MM.1S (cell line): ENCODE measurements at places on chromosomes 2 and 18.

DNA sequence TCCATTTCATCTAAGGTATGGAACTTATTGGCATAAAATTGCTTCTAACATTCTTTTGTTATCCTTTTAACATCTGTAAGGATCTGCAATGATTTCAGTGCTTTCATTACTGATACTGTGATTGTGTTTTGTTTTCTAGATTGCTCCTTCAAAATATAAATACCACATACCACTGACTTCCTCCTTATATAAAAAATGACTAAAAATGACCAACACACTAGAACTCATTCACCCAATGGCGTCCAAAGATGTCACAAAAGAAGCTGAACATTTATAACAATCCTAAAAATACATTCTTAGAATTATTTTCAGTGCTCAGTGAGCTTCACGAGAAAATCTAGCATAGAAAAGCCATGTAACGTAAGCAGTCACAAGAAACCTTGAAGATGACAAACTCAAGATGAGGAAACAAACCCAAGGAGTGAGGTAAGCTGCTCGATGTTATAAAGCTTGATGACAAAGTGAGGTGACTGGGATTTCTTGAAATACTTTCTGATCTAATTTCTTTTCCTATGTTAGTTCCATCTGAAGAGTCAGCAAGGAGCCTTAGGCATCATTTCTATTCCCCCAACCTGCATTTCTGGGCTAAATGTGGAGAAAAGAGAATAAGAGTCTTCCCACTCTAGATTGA lies 42.6 kb downstream of the PNO1 start:
- H3K36me3 ChIP-seq: no peaks in the 10 kb centered on the region
- no peak overlapping the region for H3K27ac ChIP-seq
- H3K27me3 ChIP-seq: no peaks in the 10 kb centered on the region

GRCh38 chr2:142997231-142997630 lies 119.8 kb downstream of the KYNU start:
- no peaks in the 10 kb centered on the region for H3K27me3 ChIP-seq
- H3K27ac ChIP-seq: no peak overlapping the region
- no peak for DNase-seq
- 0 out of 2 replicates have a peak, but pooled peaks cover 3% of the 10 kb centered on the region for H3K4me1 ChIP-seq

DNA sequence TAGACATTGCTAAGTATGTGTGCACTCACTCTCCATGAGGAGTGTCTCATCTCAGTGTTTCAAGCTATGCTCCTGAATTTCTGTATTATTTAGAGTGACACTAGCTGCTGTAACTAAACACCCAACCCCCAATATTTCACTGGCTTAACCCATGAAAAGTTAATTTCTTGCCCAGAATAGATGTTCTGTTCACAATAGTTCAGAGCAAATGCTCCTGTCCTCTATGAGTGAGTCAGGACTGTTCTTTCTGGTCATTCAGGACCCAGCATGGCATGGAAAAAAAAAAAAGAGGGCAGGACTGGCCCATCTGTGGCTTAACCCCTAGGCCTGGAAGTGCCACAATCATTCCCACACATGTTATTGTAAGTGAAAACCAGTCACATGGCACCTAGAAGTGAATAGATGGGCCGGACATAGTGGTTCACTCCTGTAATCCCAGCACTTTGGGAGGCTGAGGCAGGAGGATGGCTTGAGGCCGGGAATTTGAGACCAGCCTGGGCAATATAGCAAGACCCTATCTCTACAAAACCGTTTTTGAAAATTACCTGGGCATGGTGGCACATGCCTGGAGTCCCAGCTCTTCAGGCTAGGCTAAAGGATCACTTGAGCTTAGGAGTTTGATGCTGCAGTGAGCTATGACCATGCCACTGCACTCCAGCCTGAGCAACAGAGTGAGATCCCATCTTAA lies 663.6 kb downstream of the IRS1 start:
- DNase-seq: no peak
- peaks cover 20% of the 10 kb centered on the region for H3K4me1 ChIP-seq
- H3K27me3 ChIP-seq: no peaks in the 10 kb centered on the region
- H3K36me3 ChIP-seq: no peaks in the 10 kb centered on the region
- no peak overlapping the region for H3K27ac ChIP-seq
- no peak overlapping the region for H3K4me3 ChIP-seq

- no peaks in the 10 kb centered on the region for H3K36me3 ChIP-seq
- no peak overlapping the region for H3K4me3 ChIP-seq
- H3K27ac ChIP-seq: no peak overlapping the region
Measured at GRCh38 chr2:50650403-50650810, 381.5 kb downstream of the NRXN1 start.

- no peak overlapping the region for H3K4me3 ChIP-seq
- H3K27ac ChIP-seq: no peak overlapping the region
- no peak for DNase-seq
- no peaks in the 10 kb centered on the region for H3K4me1 ChIP-seq
Measured at GRCh38 chr18:56910967-56911366, 235.9 kb upstream of the BOD1L2 start.

DNA sequence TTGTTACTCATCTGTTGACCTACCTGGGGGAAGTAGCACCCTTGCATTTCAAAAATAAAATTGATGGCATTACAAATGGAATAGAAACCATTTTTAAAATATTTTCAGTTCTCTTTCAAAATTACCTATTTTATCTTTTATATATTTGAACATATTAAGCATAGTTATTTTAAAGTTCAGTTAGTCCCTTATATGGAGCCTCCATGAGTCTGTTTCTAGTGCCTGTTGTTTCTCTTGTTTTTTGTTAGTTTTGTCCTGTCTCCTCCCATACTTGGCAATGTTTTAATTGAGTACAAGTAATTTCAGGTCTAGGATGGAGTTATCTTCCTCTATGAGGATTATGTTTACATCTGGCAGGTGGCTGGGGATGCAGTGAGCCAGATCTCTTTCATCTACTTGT lies 5.9 kb upstream of the KCNIP3 start:
- H3K4me1 ChIP-seq: no peaks in the 10 kb centered on the region
- H3K27me3 ChIP-seq: no peaks in the 10 kb centered on the region
- no peak overlapping the region for H3K27ac ChIP-seq
- H3K4me3 ChIP-seq: no peak overlapping the region
- H3K36me3 ChIP-seq: no peaks in the 10 kb centered on the region
- DNase-seq: no peak

- no peaks in the 10 kb centered on the region for H3K27me3 ChIP-seq
- no peaks in the 10 kb centered on the region for H3K36me3 ChIP-seq
- H3K4me1 ChIP-seq: no peaks in the 10 kb centered on the region
- no peak overlapping the region for H3K27ac ChIP-seq
- DNase-seq: no peak
Measured at GRCh38 chr2:59993726-59994125, 559.7 kb downstream of the BCL11A start.

- no peak overlapping the region for H3K27ac ChIP-seq
- H3K27me3 ChIP-seq: no peaks in the 10 kb centered on the region
- no peak overlapping the region for H3K4me3 ChIP-seq
- no peaks in the 10 kb centered on the region for H3K36me3 ChIP-seq
Measured at GRCh38 chr2:99938250-99938649, 204.1 kb downstream of the AFF3 start.

DNA sequence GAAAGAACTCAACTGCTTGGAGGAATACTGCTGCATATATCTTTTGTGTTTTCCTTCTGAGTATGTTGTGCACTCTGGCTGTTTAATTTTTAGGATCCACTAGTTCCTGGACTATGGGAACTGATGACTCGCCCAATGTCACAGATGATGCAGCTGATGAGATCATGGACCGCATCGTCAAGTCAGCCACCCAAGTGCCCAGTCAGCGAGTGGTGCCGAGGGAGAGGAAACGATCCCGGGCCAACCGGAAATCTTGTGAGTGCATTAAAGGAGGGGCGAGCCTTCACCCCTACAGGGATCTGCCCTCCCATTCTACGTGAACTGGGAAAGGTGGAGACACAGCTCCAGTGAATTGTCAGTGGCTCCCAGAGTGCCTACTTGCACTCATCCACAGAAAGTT lies 59.6 kb downstream of the TPGS2 start:
- no peak overlapping the region for H3K4me3 ChIP-seq
- H3K27ac ChIP-seq: no peak overlapping the region
- H3K4me1 ChIP-seq: peaks cover 12% of the 10 kb centered on the region; the same call in 1 of the 2 replicates
- no peak for DNase-seq

- H3K27ac ChIP-seq: no peak overlapping the region
- H3K27me3 ChIP-seq: no peaks in the 10 kb centered on the region
- no peak overlapping the region for H3K4me3 ChIP-seq
Measured at GRCh38 chr18:44411976-44412375, 268.7 kb upstream of the SETBP1 start.

DNA sequence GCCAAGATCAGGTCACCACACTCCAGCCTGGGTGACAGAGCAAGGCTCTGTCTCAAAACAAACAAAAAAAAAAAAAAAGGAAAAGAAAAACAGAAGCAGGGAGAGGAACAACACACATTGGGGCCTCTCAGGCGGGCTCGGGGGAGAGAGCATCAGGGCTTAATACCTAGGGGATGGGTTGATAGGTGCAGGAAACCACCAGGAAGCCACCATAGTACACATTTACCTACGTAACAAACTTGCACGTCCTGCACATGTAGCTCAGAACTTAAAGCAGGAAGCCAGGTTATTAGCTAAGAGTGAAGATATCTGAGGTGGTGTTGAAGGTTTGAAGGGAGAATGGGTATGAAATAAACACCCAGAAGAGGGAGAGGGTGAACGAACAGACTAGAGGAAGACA lies 81.0 kb upstream of the PMAIP1 start:
- no peak overlapping the region for H3K27ac ChIP-seq
- H3K27me3 ChIP-seq: no peaks in the 10 kb centered on the region

DNA sequence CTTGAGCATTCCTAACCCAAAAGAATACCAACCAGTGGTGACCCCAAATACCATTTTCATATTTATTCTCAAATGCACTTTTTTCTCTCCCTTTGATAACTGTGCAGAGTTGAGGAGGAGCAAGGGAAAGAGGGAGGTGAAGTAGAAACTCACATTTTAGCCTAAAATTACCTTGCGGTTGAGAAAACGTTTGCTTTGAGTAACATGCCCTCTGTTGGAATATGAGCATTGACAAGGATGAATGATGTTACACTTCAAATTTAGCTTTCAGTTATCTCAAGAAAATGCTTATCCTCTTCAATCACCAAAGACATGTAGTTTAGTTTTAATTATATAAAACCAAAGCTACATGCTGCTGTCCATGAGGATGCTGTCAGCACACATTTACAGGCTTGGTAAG lies 2.4 kb downstream of the GRP start:
- no peak for DNase-seq
- no peak overlapping the region for H3K27ac ChIP-seq
- H3K4me3 ChIP-seq: no peak overlapping the region
- H3K4me1 ChIP-seq: no peaks in the 10 kb centered on the region

DNA sequence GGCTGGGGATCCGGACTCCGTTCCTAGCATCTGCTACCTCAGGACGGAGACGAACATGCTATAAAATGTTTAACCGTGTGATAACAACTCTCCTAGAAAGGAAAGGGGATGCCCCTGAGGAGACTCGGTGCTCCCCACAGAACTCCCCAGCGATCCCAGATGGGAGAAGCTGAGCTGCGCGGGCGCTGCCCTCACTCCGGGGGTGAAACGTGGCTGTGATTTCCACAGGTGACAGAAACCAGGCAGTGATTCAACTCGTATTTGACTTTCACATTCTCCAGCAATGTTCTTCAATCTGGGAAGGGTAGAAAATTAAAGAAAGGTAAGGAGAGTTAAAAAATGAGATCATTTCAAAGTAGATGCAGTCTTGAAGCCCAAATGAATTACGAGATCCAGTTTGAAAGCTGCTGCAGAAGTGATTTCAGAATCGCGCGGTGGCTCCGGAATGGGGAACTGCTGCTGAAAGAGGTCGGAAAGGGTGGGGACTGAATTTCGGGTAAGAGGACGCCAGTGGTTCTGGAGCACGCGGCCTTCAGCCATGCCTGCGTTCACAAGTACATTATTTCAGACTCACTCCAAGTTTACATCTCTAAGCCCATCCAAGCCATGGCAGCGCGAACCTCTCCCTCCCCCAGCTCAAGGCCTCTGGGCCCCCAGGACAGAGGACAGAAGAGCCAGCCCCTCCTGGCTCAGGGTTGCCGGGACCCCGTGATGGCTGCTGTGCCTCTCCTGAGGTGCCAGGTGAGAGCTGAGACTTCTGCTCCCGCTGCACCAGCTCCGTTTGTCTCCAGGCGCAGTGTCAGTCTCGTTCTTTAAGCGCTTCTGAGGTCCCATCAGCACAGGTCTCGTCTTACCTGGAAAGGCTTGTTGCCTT lies 39.5 kb downstream of the ADNP2 start:
- no peak for DNase-seq
- H3K27me3 ChIP-seq: no peaks in the 10 kb centered on the region
- peak overlapping the region; percentile 68 for H3K4me3 ChIP-seq
- H3K36me3 ChIP-seq: no peaks in the 10 kb centered on the region
- H3K4me1 ChIP-seq: no peaks in the 10 kb centered on the region
- peak overlapping the region; percentile 29; the same call in 1 of the 2 replicates for H3K27ac ChIP-seq

DNA sequence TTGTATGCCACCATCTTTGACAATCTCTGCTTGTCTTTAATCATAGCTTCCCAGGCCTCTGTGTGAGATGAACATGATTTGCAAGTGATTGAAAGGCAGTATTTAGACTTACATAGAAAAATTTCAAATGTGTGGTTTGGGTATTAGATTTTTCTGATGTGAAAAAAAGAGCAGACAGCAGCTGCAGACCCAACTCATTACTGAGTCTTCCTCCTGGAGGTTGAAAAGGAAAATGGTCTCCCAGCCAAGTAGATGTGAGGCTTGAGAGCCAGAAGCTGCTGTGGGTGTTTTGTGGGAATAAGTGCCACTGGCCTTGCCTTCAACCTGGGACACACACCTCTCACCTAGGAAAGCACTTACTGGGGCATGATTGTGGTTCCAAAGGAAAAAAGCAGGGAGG lies 92.5 kb downstream of the KCTD18 start:
- peaks cover 17% of the 10 kb centered on the region for H3K4me1 ChIP-seq
- no peak for DNase-seq
- H3K27ac ChIP-seq: no peak overlapping the region
- peaks cover 5% of the 10 kb centered on the region for H3K36me3 ChIP-seq

GRCh38 chr2:19176977-19177376 lies 181.4 kb downstream of the OSR1 start:
- H3K4me3 ChIP-seq: no peak overlapping the region
- no peak for DNase-seq
- no peaks in the 10 kb centered on the region for H3K4me1 ChIP-seq
- no peak overlapping the region for H3K27ac ChIP-seq

GRCh38 chr18:56873441-56874140 lies 222.4 kb downstream of the WDR7 start:
- DNase-seq: peak; percentile 11
- H3K4me3 ChIP-seq: no peak overlapping the region
- no peaks in the 10 kb centered on the region for H3K36me3 ChIP-seq
- no peak overlapping the region for H3K27ac ChIP-seq
- H3K4me1 ChIP-seq: no peaks in the 10 kb centered on the region
